ENCODE measurements at places on chromosomes 2 and 18.
A peak's percentile ranks its signal among the peaks of the same experiment; 100 is the strongest.

- DNase-seq, result no peak
Observed at GRCh38 chr18:6781796-6782195, 52.3 kb downstream of the ARHGAP28 start.

DNA sequence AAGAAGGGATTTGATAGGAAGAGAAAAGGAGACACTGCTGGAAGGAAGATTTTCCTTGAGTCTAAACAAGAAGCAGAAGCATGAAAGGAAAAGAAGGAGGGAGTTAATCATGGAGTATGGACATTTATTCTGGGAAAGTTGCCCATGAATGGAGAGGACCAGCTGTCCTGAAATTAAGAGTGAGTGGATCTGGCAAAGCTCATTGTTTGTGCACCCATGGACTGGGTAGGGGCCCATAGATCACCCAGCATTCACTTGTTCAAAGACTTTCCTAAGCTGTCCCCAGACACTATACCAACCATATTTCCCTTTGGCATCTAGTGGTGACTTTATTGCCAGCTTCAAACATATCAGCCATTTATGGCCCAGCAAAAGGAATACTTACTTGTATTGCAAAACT, 422.7 kb downstream of the FBXO15 start:
- peak; percentile 91 for DNase-seq

GRCh38 chr2:197677483-197677882, 2.1 kb upstream of the RFTN2 start:
- no peak for DNase-seq

DNA sequence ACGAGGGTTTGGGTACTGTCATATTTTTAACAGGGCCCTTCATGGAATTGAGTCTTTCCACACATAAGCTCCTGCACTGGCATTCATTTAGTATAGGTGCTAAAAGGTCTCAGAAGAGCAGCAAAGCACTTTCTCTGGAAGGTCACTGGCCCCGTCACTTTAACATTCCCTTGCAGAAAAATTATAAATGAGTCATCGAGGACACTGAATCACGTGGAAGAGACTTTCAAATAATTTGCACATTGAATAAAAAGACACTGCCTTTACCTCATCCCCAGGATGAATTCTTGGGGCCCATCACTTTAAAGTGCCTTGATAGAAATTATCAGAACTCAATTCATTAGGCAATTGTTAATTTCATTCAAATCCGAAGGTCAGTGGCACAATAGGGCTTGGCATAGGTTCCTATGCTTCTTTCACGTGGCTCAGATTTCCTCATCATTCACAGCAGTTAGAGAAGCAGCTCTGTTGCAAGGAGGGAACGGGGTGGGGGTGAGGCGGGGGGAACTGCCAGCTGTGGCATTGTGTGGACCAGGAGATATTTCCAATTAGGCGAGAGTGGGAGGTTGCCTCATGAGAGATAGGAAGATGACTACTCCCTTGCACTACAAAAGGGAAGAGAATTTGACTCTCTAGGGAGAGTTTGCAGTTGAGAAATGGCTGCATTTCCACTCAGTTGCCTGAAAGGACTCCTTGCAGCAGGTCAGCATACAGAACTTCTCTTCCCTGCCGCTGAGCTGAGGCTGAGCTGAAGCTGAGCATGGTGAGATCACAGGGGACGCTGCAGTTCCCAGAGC, 86.3 kb upstream of the NPAS2 start:
- no peak for DNase-seq

DNA sequence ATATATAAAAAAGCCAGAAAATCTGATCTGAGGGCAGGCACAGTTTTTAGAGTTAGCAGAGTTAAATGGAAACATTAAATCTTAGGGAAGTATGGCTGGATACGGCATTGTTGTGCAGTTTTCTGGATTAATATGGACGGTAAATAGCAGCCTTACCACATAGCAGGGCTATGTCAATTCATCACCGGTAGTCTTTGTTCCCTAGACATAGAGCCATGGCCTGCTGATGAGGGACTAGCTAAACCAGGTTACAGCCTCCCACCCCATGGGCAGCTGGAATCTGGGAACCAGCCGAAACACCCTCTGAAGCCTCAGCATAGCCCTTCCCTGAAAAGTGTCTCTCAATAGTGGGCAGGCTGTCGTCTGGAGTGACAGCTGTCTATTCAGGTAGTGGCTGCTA, 32.4 kb downstream of the CDCA7 start:
- DNase-seq, result no peak

- no peak for DNase-seq
Observed at GRCh38 chr18:1481577-1481976, 576.9 kb downstream of the ADCYAP1 start.

- DNase-seq, result no peak
Observed at GRCh38 chr2:1567556-1568344, 154.5 kb downstream of the TPO start.

DNA sequence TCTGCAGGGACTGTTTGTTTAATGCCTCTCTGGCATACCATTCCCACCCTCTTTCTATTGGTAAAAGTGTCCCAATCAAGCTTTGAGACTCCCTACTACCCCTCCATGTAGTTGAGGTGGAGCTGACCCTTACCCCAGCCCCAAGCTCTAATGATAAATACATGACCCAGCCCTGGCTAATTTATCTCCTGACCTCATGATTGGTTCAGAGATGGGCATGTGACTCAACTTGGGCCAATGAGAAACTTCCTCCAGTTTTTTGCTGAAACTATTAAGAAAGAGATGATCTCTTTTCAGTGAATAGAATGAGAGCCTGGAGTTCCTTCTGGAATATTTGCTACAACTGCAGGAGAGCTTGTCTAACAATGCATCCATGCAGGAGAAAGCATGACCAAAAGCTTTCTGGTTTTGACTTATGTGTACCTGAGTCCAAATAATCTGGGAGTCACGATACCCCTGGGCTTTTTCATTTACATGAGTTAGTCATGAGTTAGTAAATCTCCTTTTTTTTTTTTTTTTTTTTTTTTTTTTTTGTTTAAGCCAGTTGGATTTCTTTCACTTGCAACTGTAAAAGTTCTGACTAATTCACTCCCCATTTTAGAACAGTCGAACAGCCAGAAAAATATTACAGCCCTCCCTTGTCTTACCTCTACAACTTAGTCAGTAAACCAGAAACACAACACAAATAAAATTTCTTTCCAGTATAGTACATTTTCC, 66.5 kb upstream of the TLK1 start:
- DNase-seq, result peak; percentile 60

GRCh38 chr2:34403512-34403911, 804.4 kb upstream of the FAM98A start:
- DNase-seq, result no peak

GRCh38 chr18:34977838-34978532, 63.2 kb upstream of the MAPRE2 start:
- peak; percentile 2 for DNase-seq

DNA sequence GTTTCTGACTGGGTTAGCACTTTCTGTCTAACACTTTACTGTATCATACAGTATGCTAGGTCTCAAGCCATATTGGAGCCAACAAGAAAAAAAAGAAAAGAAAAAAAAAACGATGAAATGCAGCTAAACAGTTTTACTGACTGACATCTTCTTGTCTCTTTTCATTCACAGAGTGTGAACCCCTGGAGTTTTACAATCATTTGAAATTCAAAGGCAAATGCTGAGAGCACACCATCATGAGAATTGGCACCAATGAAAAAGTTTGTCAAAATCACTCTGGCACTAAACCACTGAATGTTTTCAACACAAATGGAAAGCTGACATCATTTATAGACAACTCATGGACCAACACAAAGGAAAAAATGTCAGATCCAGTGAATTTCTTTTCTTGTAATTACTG, 513.3 kb downstream of the LRRTM4 start:
- no peak for DNase-seq

DNA sequence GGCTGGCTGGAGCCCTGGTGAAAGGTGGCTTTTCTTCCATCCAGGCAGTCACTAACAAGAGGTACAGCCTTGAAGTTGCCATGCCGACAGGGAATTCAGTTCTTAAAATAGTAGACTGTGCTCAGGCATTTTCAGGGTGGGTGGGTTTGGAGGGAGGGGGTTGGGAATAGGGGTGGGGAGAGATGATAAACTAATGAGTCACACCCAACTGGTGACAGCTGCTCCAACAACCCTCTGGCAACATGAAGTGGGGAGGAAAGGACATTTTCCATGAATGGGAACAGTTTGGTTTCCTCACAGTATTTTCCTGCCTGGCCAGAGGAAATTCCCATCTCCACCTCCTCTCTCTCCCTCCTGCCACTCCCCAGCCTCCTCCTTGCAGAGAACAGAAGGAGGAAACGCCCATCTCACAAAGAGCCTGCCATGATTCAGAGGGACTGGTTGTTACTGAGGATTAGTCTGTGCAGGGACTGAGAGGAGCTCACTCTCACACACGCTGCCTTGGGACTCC, 113.0 kb upstream of the SLC1A4 start:
- DNase-seq, result no peak

DNA sequence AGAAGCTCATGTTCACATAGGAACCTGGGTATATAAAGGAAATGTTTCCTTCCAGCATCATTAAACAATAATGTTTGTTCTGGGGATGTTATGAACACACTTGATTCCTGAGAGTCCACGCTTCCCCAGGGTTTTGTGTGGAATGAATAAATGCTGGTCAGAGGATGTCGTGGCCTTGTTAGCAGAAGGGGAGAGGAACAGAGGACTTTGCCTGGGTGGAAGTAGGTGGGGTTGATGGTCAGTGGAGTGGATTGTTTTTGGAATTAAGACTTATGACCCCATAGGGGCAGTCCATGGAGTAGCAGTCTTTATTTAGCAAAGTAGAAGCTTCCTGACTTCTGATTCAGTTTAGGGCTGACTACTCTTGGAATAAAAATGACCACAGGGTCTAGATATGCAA, 139.6 kb downstream of the MYO1B start:
- DNase-seq, result no peak

DNA sequence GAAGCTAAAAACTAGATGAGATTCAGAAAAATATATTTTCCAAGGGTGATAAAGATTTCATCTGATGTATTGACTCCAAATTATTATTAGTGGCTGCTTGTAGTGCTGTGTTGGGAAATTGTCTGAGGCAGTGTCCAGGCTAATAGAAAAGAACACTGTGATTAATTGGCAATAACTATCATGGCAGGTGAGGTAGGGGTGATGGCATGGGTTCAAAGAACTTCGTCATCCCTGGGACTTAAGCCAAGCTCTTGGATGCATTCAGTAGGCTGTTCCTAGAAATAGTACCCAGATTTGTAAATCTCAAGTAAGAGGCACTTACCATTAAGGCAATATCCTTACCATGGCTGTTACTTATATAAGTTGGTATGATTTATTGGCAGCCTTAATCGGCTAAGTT, 13.2 kb upstream of the RAPGEF4 start:
- peak; percentile 72 for DNase-seq

- DNase-seq, result no peak
Observed at GRCh38 chr2:174328961-174329715, 5.6 kb upstream of the SP9 start.

DNA sequence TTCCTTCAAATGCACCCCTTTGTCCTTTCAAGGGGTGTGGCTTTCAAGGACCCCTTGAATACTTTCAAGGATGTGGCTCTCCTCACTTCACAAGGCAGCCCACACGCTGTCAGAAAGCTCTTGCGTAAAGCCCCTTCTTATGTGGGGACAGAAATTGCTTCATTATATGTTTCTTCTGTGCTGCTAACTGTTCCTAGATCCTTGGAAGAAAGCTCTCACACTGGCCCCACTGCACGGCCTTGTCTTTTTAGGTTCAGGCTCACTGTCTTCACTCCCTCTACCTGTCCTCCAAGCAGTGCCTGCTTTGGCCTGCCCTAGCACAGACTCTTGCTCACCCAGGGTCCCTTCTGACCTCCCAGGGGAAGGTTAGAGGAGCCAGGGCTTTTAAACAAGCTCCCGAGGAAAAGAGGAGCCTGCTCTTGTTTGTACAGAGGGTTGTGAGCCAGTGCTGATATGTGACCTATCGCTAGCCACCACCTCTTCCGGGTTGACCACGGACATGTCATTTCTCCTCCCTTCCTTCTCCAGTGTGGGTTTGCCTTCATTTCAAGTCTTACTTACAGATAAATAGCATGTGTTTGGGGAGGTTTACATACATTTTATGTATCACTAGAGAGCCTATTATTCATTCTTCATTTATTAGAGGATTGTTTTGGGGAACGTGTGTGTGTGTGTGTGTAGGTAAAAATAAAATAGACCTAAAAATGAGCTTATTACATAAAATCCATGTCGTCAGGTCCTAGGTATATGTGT, 94.7 kb downstream of the RTN4 start:
- no peak for DNase-seq

- DNase-seq, result no peak
Observed at GRCh38 chr2:204353823-204354222, 191.5 kb upstream of the PARD3B start.

GRCh38 chr2:237704501-237705434, 77.4 kb downstream of the LRRFIP1 start:
- DNase-seq, result no peak

DNA sequence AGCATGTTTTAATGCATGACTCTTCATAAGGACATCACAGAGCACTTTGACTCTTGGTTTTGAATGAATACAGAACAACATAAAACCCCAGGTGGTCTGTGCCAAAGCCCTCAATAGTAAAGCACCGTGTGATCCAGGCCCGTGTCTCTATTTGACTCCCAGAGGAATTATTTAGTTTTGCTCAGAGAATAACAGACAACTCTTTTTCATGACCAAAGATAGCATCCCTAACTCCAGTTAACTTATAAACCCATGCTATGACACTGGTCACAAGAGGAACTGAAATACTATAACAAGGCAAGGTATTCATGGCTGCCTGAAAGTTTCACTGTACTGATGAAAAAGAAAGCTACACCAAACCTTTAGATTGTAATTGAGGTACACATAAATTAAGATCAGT, 128.4 kb downstream of the IKZF2 start:
- DNase-seq, result no peak

GRCh38 chr2:114550895-114551793, 108.7 kb downstream of the DPP10 start:
- peak; percentile 26 for DNase-seq

DNA sequence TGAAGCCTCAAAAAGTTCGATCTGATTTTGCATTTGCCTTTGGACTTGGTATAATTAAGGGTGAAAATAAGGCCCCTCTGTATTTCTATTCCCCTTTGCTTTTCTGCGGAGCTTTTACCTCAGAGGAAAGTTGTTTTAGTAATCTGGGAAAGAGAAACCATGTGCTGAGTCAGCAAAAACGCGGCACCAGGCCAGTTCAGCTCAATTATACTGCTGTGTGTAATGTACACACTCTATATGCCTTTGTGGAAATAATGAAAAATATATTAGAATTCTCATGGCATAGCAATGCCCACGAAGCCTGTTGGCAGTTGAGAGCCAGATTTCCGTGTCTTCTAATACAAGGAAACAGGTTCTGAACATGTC, 161.9 kb upstream of the SIX2 start:
- DNase-seq, result no peak

GRCh38 chr18:69494841-69495240, 94.2 kb downstream of the DOK6 start:
- no peak for DNase-seq

- peak; percentile 60 for DNase-seq
Observed at GRCh38 chr2:206693399-206694137, 24.6 kb downstream of the DYTN start.

Data from NCI-H446 (cell line).